ENCODE measurements at places on chromosomes 4 and X. TPM values are rescaled to one million over a fixed set of nuclear protein-coding genes. Genes with fewer than 3 reads are reported as not detected.

SRP72 gene
- 172 TPM for polyA plus RNA-seq

SSX2 gene
- polyA plus RNA-seq = not detected

GRCh38 chr4:61320154-61320553 lies 120.0 kb downstream of the ADGRL3 start:
- H3K4me1 ChIP-seq = no peaks in the 10 kb centered on the region
- no peaks in the 10 kb centered on the region for H3K27me3 ChIP-seq
- no peak overlapping the region for H3K27ac ChIP-seq
- H3K4me3 ChIP-seq = no peak overlapping the region
- no peaks in the 10 kb centered on the region for H3K36me3 ChIP-seq

- no peaks in the 10 kb centered on the region for H3K4me1 ChIP-seq
- H3K36me3 ChIP-seq = no peaks in the 10 kb centered on the region
- no peak overlapping the region for H3K4me3 ChIP-seq
Observed at GRCh38 chrX:97628326-97628725, 744.6 kb downstream of the RPA4 start.

DNA sequence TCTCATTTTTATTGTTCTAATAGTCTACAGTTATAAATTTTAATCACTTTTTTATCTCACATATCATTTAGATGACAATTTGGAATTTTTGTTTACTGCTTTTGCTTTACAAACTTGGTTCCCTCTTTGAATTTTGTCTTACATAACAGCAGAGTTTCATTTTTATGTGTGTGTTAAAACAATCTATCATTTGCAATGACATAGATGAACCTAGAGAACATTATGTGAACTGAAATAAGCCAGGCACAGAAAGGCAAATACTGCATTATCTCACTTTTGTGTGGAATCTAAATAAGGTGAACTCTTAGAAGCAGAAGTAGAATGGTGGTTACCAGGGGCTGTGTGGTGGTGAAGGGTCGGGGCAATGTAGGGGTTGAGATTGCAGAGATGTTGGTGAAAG lies 170.7 kb downstream of the GASK1B start:
- no peak overlapping the region for H3K4me3 ChIP-seq
- no peak for DNase-seq
- H3K4me1 ChIP-seq = no peaks in the 10 kb centered on the region
- no peak overlapping the region for H3K27ac ChIP-seq
- H3K27me3 ChIP-seq = no peaks in the 10 kb centered on the region

- peaks cover 5% of the 10 kb centered on the region for H3K36me3 ChIP-seq
- H3K4me3 ChIP-seq = no peak overlapping the region
- peak; percentile 47 for DNase-seq
- no peaks in the 10 kb centered on the region for H3K4me1 ChIP-seq
Observed at GRCh38 chr4:113539408-113539807, 222.1 kb downstream of the CAMK2D start.

DNA sequence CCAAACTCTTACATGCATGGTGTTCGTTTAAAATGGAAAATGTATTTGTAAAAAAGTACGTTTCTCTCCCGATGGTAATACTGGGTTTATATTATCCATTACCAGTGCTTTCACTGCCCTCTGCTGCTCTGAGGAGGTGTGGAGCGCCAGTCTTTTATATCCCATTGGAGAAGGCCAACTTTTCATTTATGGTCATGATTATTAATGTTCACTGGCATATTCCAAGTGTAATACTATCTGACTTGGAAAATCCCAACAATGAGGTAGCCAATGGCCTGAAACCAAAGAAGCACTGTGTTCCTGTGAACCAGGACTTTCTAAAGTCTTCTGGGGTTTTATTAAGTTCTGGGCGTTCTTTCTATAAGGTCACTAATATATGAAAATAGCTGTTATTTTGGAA lies 80.7 kb downstream of the SYNPO2 start:
- DNase-seq = no peak
- H3K27me3 ChIP-seq = no peaks in the 10 kb centered on the region
- no peaks in the 10 kb centered on the region for H3K36me3 ChIP-seq
- H3K4me1 ChIP-seq = no peaks in the 10 kb centered on the region
- H3K27ac ChIP-seq = no peak overlapping the region
- H3K4me3 ChIP-seq = no peak overlapping the region

DNA sequence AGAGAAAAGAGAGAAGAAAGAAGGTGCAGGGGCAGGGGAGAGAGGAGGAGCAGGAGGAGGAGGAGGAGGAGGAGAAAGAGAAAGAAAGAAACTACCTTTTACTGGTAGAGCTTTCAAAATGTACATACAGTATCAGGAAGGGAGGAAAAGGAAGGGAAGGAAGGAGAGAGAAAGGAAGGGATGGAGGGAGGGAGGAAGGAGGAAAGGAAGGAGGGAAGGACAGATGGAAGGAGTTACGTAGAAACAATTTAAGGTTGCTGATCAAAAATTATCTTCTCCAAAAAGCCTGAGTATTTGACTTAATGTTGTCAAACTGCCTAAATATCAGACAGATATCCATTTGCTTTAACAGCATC lies 13.4 kb downstream of the TBC1D9 start:
- no peaks in the 10 kb centered on the region for H3K36me3 ChIP-seq
- no peak overlapping the region for H3K27ac ChIP-seq
- peaks cover 2% of the 10 kb centered on the region for H3K27me3 ChIP-seq
- no peaks in the 10 kb centered on the region for H3K4me1 ChIP-seq
- DNase-seq = no peak
- no peak overlapping the region for H3K4me3 ChIP-seq

DNA sequence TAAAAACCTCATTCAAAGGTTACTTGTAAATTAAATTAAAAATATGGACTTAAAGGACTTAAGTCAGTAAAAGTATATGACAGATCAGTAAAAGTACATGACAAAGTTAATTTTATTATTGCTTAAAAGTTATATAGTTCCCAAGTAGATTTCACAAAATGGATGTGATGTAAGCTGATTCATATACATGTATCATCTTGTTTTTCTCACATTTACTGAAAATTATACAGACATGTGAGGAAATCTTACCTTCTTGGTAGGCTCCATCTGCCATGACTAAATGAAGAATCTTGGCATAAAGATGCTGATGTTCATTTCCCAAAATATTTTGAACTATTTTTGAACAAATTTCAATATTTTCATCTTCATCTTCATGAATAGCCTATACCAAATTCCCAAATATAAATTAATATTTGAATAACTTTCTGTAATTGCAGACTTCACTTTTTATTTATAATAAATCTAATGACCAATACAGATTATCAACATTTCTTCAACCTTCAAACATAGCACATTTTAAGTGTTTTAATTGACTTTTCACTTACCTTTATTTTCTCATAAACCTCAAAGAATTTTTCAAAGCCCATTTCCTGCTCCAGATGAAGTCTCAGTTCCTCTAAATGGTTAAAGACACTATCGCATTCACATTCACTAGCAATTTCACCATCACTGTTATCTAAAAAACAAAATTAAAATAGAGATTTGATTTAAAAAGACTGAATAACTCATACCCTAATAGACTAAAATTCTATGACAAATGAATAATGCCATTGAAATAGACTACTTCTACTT lies 129.4 kb upstream of the SH3RF1 start:
- H3K27ac ChIP-seq = no peak overlapping the region
- H3K4me1 ChIP-seq = no peaks in the 10 kb centered on the region
- H3K27me3 ChIP-seq = no peaks in the 10 kb centered on the region
- DNase-seq = no peak

DNA sequence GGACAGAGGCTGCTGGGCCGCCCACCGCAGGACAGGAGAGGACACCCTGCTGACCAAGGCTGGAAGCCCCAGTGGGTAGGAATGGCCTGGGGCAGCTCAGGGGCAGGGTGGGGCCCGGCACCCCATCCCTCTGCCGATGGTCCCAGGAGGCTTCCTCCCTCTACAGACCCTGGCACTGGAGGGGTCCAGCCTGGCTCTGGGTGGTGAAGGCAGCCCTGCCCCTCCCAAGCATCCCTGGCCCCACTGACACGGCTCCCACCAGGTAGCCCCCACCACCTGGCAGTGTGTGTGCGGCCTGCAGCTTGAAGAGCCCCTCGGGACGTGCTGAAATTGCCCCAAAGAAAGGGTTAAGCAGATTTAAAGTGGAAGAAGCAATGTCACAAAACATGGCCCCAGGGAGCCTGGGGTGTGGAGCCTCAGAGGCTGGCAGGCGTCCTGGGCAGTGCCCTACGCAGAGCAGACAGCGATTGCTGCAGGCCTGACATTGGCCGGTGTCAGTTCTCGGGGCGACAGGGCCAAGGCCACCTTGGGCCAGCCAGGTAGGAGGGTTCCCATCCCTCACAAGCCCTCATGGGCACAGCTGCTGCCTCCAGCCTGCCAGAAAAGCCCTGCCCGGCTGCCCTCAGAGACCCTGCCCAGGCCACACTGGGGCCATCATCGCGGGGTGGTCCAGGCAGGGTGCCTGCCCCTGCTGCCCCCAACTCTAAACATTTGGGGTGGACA lies 80.5 kb downstream of the FAM53A start:
- DNase-seq = no peak
- H3K4me3 ChIP-seq = no peak overlapping the region
- H3K36me3 ChIP-seq = no peaks in the 10 kb centered on the region
- peaks cover 30% of the 10 kb centered on the region for H3K4me1 ChIP-seq

DNA sequence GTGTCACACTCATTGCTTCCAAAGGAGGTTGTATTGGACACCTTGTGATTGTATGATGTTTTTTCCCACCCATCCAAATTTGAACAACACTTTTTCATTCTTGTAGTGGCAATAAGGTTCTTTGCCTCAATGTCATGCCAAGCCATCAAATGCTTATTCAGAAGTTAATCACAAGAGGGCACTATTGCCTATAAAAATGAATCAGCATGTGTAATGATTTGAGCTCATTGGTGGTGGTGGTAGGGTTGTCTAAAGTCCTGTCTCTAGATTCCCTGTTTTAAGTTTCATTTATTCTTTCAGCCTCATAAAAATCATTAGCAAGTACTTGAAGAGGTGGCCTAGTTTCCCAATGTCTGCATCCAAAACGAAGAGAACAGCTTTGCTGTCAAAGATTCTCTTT lies 37.0 kb downstream of the IRS4 start:
- no peak overlapping the region for H3K27ac ChIP-seq
- H3K27me3 ChIP-seq = no peaks in the 10 kb centered on the region
- no peaks in the 10 kb centered on the region for H3K36me3 ChIP-seq
- no peak overlapping the region for H3K4me3 ChIP-seq

DNA sequence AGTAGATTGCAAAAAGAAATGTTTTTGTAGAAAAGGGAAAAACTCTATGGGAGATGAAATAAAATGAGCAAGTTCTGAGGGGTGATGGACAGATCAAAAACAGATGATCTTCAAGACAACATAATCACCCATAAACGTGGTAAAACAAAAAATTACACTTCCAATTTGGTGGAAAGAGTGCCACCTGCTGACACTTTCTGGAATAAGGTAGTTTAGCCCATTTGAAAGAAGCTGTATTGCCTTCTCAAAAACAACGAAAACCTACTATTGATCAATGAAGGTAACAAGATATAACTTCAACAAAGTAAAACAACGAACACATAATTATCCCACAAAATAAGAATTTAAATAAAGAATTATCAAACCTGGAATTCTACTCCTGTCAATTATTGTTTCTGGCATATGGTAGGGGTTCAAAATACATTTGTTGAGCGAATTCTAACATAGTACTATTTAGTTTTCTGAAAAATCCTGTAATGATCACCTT lies 2.5 kb downstream of the COQ2 start:
- H3K27me3 ChIP-seq = peaks cover 4% of the 10 kb centered on the region
- no peaks in the 10 kb centered on the region for H3K36me3 ChIP-seq
- DNase-seq = peak; percentile 74
- peaks cover 25% of the 10 kb centered on the region for H3K4me1 ChIP-seq
- H3K4me3 ChIP-seq = peak overlapping the region; percentile 5

DNA sequence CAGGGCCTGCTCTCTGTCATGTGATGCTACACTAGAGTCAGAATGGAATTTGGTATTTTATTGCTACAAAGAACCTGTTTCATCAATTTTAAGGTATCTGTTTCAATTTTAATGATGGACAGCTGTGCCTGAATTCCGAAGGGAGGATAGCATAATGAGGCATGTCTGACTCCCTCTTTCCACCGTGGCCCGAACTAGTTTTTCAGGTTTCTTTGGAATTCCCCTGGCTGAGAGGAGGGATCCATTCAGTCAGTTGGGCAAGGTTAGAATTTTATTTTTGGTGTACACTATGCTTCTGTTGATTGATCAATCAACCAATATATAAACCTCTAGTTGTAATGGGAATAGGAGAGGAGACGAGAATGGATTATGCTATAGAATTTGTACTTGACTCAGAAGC lies 761.8 kb downstream of the FAM133A start:
- no peak for DNase-seq
- no peaks in the 10 kb centered on the region for H3K4me1 ChIP-seq
- no peaks in the 10 kb centered on the region for H3K36me3 ChIP-seq
- no peak overlapping the region for H3K4me3 ChIP-seq
- H3K27me3 ChIP-seq = no peaks in the 10 kb centered on the region

DNA sequence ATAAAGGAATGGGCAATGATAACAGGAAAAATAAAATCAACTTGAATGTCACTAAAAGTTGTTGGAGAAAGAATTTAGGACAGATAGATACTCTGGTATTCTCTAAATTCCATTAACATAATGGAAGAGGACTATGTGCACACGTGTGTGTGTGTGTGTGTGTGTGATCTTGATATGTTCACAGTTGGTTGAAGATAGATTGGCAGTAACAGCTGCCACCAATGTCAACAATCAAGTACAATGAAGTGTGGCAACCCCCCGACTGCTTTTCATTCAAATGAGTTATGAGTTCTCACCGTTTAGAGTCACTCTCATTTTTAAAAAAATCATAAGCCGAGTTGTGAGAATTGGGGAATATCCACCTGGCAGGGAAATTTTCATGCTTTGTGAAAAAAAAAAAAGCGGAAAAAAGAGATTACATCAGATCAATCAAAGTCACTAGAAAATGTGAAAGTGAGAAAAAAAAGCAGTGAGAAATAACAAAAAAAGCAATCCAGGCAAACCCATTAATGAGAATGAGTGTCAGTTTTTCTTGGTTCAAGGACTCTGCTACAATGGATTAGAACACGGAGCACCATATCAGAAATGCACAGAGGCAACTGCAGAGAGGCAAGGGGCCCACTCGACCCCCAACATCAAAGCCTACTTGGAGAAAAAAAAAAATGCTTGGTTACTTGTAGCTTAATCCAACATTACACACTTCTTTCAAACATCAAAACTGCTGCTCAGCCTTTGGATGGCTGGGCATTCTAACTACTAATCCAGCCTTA lies 414.9 kb upstream of the PITX2 start:
- no peak overlapping the region for H3K4me3 ChIP-seq
- no peaks in the 10 kb centered on the region for H3K27me3 ChIP-seq
- no peaks in the 10 kb centered on the region for H3K4me1 ChIP-seq
- no peak for DNase-seq
- no peak overlapping the region for H3K27ac ChIP-seq
- H3K36me3 ChIP-seq = no peaks in the 10 kb centered on the region
